ENCODE measurements at places on chromosomes 1 and 21. TPM values are rescaled to one million over a fixed set of nuclear protein-coding genes. Genes with fewer than 3 reads are reported as not detected.

SZRD1 gene
- total RNA-seq: 141 TPM

CFHR5 gene
- total RNA-seq: not detected

KRTAP10-11 gene
- total RNA-seq: not detected

POLR3C gene
- 25.4 TPM for total RNA-seq

GRCh38 chr1:115099693-115100050 lies 10.4 kb upstream of the TSPAN2 start:
- DNase-seq: no peak

GRCh38 chr1:204520834-204521709 lies 4.9 kb downstream of the MDM4 start:
- DNase-seq: no peak

DNA sequence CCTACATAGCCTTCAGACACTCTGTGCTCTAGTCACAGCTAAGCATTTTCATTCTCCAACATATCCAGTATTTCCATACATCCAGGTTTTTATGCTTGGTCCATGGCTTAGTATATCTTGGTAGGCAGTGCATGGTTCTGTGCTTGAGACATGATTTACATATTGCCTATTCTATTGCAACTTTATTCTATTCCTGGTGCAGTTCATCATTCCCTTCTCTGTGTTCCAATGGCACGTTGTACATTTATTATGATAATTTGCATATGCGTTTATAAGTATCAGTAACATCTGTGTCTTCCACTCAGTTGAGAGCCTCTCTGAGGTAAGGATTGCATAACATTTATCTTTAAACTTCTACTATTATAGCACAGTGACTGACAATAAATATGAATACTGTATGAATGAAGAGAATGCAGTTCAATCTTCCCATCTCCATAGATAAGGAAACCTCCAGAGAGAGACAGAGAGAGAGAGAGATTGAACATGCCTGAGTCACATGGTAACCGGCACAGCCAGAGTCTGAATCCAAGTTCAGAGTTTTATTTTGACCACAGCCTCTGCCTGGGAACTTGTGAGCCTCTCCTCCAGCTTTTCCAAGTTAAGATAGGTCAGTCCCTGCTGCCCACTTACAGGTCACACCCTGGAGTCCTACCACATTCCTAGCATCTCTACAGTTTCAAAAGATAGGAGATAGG lies 41.5 kb downstream of the PLPPR5 start:
- DNase-seq: no peak

DNA sequence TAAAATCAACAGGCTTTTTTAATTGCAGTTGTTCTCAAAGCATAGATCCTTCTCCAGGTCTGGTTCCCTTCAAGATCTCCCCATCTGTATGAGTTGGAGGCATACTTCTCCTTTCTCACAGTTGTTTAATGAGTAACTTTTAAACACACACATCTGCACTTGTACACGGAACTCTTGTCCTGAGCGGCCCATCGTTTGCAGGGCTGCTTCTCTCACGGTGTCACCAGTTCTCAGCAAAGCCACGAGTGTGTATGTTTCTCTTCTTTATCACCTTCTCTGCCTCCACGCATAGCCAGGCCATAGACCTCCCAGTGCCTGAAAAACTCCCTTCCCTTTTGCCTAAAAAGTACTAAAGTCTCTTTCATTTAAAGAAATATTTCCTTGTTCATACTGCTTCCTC lies 68.7 kb upstream of the ROR1 start:
- no peak for DNase-seq

DNA sequence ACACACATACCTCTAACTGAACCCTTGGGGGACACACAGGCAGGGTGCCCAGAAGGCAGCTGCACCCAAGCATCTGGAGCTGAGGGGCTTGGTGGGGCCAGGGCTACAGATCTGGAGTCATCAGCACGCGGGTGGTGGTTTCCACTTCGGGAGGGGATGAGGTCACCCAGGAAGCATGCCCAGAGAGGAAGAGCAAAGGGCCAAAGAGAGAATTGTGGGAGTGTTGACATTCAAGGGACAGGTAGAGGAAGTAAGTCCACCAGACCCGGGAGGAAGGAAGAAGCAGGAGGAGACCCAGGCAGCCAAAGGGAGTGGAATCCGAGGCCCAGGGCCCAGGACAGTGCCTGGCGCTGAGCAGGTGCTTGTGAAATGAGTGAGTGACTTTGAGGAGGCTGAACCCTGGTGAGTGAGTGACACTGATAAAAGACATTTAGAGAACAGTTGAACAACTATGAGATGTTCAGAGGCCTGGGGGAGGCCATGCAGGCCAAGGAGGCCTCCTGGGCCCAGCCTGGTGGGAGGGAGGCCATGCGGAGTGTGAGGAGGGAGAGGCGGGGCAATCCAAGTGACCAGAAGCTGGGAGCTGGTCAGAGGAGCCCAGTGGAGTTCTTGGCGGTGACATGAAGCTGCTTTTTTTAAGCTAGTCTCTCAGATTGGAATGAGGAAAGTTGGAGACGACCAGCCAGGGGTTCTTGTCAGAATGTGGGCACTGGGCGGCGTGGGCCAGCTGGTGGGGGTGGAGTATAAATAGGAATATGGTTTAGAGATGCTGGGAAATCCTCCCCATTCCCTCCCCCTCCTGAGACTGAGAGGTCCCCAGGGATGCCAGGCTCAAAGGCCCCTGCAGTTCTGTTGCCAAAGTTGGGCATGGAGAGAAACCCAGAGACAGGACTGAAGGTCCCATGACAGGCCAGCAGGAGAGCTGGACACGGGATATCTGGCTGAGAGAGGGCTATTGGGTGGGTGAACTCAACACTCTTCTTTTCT lies 7.9 kb downstream of the CDK18 start:
- DNase-seq: no peak

GRCh38 chr1:197302775-197303174 lies 34.7 kb downstream of the CRB1 start:
- no peak for DNase-seq

GRCh38 chr1:47694011-47694890 lies 256.4 kb downstream of the FOXD2 start:
- no peak for DNase-seq

DNA sequence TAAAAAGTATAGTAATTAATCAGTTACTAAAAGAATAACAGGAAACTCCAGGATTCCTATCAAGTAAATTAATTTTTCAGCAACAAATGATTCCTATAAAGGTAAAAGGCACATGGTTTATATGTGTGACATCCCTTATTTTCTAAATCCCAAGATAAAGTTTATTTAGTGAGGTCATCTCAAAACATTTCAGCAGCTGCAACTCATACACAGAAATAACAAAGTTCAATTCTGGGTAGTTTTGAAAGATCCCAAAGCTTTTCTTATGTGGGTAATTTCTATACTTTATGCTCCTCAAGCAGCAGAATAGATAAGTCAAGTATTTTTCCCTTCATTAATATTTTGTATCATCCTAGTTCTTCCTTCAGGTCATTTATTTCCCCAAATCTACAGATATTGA lies 117.7 kb downstream of the EIF4G3 start:
- DNase-seq: no peak

DNA sequence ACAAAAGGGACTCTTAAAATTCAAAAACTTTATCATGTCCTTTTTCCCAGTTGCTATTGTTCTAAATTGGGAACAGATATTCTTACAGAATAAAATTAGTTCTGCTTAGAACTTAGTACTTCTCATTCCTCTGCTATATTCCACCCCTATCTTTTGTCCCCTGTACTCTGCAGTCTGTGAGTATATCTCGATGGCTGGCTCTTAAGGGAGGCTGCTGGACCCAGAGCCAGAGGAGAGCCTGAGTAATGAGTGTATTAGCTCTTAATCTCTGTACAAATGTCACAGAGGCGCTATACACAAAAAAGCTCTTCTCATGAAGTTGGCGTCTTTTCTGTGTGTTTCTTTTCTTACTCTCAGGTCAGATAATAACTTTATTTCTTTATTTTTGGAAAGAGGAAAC lies 423.4 kb downstream of the ZP4 start:
- DNase-seq: no peak

DNA sequence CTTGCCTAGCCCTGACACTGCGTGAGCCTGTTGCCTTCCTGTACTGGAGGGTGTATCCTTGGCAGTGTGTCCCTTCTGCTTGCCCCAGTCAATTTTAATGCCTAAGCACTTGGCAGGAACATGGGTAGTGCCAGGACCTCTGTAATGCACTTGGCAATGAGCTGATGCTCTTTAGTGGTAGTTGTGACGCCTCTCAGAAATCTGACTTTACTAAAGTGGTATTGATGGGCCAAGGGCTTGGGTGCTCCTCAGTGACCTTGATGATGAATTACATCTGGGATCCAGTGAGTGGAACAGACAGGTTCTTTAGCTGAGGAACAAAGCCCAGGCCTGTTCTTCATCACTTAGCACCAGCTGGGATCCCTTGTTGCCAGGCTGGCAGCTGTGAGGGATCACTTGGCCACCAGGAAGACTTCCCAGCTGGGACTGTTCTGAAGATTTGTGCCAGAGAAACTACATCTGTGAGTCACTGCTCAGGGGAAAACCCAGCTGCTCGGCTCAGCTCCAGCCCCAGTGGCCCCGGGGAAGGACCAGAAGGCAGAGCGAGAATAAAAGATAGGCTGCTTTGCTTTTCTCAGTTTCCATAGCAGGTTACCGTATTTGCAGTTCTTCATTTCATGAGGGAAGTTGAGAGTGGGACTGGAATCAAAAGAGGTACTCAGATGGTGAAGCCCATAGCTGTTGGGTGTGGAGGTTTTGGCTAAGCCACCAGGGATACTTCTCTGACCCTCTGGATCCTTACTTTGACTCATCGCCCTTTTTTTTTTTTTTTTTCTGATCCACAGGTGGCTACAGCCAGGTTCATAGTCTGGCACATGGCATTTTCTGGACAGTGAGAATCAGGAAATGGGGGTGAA lies 28.5 kb upstream of the KCNA2 start:
- no peak for DNase-seq
